Right atrium auricular region (tissue), 2 donors: ENCODE measurements at places on chromosomes 16 and 17. TPM values are rescaled to one million over a fixed set of nuclear protein-coding genes. Genes with fewer than 3 reads are reported as not detected.

The TBC1D3E gene
- total RNA-seq = not detected

The CD300A gene
- total RNA-seq = 7.8 TPM

The AOC3 gene
- 10.3 TPM for total RNA-seq

The GP2 gene
- not detected for total RNA-seq

The KRTAP4-12 gene
- not detected for total RNA-seq

The CD79B gene
- 2.2 TPM for total RNA-seq

- no peak for DNase-seq
Observed at GRCh38 chr17:62696256-62696655, 68.8 kb downstream of the MRC2 start.

DNA sequence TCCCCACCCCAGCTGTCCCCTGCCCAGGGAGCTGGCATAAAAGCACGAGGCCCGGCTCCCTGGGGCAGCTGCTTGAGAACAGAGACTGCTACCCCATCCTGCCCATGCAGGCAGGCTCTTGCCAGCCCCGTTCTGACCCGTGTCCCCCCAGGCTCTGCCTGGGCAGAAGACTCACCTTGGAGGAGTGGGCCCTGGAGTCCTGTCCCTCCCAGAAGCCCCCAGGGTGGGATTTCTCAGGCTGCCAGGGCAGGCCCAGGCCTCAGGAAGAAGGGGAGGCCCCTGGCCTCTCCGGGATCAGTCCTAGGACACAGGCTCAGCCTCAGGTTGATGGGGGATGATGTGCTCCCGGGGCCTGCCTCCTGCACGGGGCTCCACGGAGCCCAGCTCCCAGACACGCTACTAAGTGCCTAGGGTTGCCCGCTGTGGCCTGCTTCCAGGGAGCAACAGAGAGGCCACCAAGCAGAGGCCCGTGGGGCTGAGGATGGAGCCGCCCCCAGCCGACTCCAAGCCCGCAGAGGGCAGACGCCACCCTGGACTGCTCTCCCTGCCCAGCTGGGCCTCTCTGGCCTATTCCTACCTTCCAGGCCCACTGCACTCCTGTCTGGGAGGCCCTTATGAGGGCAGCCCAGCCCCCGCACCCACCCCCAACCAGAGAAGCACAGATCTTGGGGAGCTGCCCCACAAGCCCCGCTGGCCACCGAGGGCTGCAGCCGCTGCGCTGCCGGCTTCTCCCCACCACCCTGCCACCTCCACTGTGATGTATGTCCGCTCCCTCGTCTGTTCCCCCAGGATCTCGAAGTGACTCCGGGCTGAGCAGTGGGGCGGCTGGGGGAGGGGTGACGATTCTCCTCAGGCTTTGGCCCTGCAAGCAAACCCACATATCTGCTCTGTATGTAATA is 1.7 kb downstream of the NME3 start:
- DNase-seq = no peak

- no peak for DNase-seq
Observed at GRCh38 chr16:84514295-84514873, 9.9 kb upstream of the MEAK7 start.

- DNase-seq = peak; percentile 80
Observed at GRCh38 chr16:85086347-85087291, 25.7 kb downstream of the CIBAR2 start.

DNA sequence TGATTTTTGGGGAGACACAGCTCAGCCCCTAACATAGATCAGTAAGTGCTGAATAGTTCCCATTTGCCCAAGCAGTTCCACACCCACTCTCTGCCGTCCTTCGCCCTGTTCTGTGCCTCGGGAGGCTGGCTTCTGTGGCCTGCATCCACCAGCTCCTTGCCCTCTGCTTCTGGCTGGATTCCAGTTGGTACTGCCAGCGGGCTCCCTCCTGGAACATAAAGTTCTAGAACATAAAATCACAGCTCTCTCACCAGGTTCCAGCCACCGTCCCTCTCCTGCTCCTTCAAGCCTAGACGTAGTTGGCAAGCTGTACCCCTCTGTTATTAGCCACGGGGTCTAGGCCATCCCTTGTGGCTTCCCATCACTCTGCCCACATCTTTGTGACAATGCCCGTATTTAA is 3.9 kb upstream of the MRPS23 start:
- DNase-seq = no peak

- DNase-seq = peak; percentile 95
Observed at GRCh38 chr16:27326738-27327585, 13.2 kb downstream of the IL4R start.

GRCh38 chr17:75465039-75465438 is 8.6 kb downstream of the TMEM94 start:
- DNase-seq = no peak

- DNase-seq = no peak
Observed at GRCh38 chr16:56823081-56823733, 41.8 kb upstream of the SLC12A3 start.

- no peak for DNase-seq
Observed at GRCh38 chr16:2190659-2191445, 5.6 kb downstream of the CASKIN1 start.

DNA sequence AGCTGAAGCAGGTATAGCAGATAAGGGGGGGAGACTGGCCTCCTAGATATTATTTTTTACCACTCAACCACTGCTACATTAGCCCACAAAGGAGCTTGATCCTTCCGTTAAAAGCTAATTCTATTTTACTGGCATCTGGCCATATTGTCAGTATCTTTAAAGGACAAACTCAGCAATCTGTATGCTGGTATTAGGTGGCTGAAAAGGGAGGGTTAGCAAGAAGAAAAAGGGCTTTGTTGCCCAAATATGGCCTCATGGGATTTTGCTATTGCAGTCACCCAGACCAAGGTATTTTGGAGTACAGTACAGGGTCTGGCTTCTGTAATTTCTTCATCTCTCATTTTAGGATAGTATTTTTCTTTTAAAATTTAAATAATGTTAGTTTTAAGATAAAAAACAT is 14.4 kb downstream of the RFWD3 start:
- no peak for DNase-seq

DNA sequence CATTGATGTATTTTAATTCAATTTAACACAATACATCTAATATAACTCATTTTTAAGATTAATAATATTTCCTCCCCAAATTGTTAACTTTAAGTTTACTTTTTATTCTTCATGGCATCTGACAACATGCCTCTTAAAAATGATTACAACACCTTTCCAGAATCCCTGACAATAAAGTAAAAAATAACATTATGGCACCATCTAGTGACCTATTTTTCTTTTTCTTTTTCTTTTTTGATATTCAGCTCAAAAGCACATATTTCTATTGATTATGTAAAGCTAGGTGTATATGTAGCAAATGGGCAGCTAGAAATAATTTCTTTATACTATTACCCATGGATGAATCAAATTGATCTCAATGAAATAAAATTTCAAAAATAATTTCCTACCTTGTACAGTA is 834.3 kb upstream of the CDH8 start:
- DNase-seq = no peak

DNA sequence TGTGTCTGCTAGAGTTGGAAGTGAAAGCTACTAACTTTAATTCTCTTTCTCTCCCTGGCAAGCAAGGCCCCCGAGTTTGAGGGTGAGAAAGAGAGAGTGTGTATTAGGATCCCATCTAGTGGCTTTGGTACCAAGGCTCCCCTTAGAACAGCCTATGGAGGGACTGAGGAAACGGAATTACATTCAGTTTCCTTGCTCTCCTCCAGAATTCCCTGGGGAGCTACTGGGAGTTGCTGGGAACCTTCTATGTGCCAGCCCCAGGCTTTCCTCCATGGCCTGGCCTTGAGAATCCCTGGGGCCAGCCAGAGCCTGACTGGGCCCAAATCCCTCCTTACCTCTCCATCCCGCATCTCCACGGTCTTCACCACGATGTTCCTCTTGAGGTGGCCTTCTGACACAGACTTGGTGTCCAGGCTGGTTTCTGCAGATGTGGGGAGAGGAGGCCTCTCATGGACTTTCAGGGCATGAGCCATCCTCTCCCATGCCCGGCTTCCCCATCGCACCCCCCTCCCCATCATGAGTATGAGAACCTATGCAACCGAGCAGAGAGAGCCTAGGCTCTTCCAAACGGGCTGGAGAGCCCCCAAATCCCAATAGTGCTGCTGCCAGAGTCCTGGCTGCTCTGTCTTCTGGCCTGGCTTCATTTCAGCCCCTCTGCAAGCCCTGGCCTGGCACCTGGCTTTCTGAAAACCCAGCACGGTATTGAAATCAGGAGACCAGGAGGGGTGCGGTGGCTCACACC is 7.4 kb downstream of the GFAP start:
- no peak for DNase-seq

GRCh38 chr16:21156767-21157467 is 1.6 kb upstream of the LDAF1 start:
- DNase-seq = no peak

- DNase-seq = no peak
Observed at GRCh38 chr16:50280932-50281331, 14.6 kb downstream of the ADCY7 start.

GRCh38 chr17:71085238-71086033 is 916.1 kb downstream of the KCNJ2 start:
- no peak for DNase-seq

DNA sequence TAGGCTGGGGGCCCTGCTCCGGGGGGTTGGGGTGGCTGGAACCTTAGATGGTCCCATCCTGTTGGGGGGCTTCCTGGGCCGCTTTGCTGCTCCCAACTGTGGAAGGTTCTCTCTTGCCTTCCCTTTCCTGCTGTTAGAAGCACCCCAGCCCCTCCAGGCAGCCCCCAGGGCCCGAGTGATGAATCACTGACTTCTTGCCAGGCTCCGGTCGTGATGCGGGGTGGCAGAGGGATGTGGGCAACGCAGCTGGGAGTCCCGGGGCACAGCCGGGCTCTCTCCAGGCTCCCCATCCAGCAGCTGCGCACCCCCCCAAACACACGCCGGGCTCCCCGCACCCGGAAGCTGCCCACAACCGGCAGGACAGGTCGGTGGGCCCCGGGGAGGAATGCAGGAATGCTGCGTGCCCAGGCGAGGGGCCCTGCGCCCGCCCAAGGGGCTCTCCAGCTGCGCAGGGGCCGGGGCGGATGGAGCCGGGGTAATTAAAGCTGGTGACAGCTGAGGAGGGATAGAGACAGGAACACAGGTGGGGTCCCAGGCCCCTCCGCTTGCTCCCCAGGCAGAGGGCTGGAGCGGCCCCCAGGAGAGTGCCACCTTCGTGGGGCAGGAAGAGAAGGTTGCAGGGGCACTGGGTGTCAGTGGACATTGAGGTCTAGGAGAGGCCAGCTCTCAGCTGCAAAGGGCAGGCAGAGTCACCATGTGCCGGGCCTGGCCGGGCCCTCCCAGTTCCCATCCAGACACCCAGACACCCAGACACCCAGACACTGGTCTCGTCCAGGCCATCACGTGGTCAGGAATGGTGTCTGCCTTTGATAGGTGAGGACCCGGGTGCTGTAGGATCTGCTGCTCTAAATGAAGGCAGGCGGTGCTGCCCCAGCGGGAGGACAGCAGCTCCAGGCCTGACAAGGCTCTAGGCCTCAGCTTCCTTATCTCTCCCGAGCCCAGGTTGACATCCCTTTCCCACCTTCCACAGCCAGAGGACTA is 15.0 kb upstream of the SLC38A10 start:
- DNase-seq = no peak

GRCh38 chr16:30585022-30585399 is 486 bp downstream of the ZNF785 start:
- no peak for DNase-seq

GRCh38 chr17:72392056-72393010 is 271.5 kb downstream of the SOX9 start:
- no peak for DNase-seq

DNA sequence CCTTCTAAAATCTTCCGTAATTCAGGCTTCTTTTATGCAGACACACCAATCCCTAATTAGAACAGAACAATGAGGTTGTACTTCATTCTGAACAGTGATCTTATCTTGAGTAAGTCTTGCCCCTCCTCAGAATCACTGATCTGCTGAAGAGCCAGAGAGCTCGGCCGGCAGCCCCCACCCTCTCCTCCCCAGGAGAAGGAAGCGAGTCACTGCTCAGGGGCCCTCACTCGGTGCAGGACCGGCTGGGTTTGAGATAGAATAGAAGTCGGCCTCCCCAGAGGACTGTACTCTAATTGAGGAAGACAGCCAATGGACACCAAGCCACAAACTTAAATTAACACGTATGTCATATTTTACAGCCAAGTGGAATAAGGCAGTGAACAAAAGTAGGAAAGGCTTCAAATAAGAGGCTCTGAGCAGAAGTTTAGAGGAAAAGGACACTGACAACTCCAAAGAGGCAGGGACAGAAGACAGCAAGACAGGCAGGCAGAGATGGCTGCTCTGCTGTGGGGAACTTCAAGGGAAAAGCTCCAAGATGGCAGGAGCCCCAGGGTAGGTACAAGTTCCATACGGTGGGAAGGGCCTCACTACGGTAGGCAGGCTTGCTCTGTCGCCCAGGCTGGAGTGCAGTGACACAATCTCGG is 18.6 kb downstream of the CREBBP start:
- no peak for DNase-seq

GRCh38 chr16:87681981-87682570 is 79.8 kb downstream of the JPH3 start:
- no peak for DNase-seq

DNA sequence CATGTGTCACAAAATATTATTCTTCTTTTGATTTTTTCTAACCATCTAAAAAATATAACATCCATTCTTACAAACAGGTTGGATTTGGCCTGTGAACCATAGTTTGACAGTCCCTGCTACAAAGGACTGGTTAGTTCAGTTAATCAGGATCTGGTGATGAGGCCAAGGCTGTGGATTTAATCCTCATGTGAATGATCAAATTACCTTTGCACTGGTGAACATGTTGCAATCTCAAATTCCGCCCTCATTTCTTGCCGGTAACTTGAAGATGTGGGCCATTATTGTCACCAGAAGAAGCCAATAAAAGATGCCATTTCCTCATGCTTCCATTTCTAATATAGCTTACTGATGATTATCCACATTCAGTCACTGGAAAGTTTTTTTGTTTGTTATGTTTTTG is 35.3 kb upstream of the YPEL2 start:
- no peak for DNase-seq

DNA sequence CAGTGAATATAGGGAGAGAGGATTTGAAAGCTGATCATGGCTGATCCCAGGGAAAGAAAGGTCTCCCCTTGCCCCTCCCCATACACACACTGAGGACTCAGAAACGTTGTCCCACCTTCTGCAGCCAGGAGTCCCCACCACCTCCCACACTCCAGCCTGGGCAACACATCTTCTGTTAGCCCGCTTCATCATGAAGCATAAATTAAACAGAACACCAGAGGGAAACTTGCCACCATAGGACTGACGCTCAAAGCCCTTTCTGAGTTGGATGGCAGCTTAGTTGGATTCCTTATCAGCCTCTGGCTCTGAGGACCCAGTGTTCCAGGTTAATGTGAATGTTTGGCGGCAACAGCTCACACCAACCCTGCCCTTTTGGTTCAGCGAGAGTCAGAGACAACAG is 33.9 kb downstream of the ARHGAP27 start:
- DNase-seq = no peak
